Right lung (tissue), 10 donors: ENCODE measurements at places on chromosomes 13 and 19. TPM values are rescaled to one million over a fixed set of nuclear protein-coding genes. Genes with fewer than 3 reads are reported as not detected.

The PIBF1 gene
- polyA plus RNA-seq = 32.7 TPM

DNA sequence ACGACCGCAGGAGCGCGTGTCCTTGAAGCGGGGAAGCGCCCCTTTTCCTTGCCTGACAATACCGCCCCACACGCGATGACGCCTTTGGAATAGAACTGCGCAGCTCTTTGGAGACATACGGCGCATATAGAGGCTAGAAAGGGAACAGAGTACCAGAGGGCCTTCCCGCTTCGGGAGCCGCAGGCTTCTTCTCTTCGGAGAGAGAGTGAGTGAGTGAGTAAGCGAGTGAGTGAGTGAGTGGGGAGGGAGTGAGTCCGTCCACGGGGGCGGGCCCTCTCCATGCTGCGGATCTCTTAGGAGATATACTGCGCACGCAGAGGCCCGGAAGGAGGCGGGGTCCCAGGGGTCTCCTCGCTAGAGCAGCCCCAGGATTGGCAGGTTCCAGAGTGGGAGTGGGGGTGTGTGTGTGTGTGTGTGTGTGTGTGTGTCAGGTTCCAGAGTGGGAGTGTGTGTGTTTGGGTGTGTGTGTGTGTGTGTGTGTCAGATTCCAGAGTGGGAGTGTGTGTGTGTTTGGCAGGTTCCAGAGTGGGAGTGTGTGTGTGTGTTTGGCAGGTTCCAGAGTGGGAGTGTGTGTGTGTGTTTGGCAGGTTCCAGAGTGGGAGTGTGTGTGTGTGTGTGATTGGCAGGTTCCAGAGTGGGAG is 97.0 kb downstream of the INSR start:
- peak; percentile 90 for DNase-seq

DNA sequence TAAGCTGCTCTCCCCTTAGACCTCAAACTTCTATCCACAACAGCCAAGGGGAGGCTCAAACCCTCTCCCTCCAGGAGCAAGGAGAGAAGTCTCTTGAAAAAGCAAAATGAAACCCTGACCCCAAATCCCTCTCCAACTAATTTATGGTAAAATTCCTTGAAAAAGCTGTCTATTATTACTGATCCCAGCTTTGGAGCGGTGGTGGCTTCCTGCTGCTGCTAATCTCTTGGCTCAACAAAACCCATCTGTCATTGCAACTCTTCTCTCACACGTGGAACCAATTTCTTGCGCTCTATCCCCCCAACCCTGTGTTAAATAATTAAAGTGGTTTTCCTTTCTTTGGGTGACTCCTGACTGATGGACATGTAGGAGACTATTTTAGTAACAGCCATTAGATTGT is 64.1 kb upstream of the OXGR1 start:
- DNase-seq = no peak

- no peak for DNase-seq
Measured at GRCh38 chr13:109199280-109199679, 569.9 kb downstream of the MYO16 start.

- DNase-seq = no peak
Measured at GRCh38 chr13:37383046-37383445, 215.5 kb downstream of the POSTN start.

DNA sequence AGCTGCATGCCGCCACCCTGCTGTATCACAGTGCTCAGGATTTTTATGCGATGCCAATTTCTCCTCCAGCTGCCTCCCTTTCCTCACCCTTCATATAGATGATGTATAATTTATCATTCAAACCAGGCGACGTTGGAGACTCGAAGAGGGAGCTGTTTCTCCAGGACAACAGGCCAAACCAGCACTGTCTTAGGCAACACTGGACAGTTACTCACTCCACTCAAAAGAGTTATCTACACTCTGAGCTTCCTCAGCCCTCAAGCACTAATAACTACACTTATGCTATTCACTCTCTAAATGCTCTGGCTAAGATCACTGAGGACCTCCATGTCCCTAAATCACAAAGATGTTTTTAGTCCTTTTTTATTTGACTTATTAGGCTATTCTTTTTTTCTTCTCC is 87.3 kb upstream of the RFC3 start:
- DNase-seq = no peak

DNA sequence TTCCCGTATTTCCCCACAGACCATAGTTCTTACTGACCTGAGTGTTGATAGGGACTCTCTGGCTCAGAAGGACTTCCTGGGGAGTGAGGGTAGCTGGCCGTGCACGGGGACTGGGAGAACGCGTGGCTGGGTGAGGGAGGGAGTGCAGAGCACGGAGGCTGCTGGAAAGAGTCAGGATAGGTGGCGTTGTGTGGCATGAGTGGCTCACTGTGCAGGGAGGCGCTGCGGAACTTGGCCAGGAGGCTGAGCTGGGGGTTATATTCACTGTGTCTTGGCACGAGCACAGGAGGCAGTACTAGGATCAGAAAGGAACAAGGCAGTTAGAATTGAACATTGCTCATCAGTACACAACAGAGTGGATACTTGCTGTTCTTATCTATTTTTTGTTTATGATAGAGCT is 47.4 kb downstream of the SMAD9 start:
- no peak for DNase-seq

DNA sequence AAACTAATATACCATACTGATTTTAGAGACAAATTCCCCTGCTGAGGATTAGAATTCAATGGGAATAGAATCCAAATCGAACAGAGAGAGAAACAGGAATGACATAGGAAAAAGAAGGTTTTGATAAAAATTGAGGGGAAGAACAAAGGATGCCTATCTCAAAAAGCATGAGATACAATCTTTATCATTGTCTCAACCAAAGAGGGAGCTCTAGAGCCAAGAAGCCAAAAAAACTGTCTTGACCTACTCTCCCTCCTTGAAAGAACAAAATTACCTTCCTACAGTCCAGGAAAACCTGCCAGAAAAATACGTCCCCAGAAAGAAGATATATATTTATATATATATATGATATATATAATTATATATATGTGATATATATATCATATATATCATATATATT is 39.2 kb upstream of the MIR17HG start:
- DNase-seq = no peak
